Fibroblast of skin of scalp (primary cell): ENCODE measurements at places on chromosomes 1 and 21.
A peak's percentile ranks its signal among the peaks of the same experiment; 100 is the strongest.

GRCh38 chr1:228319352-228320088 is 87.1 kb downstream of the TRIM11 start:
- DNase-seq = no peak

- DNase-seq = peak; percentile 68
These were observed 19.4 kb downstream of the ENO1 start for GRCh38 chr1:8858888-8859706.

DNA sequence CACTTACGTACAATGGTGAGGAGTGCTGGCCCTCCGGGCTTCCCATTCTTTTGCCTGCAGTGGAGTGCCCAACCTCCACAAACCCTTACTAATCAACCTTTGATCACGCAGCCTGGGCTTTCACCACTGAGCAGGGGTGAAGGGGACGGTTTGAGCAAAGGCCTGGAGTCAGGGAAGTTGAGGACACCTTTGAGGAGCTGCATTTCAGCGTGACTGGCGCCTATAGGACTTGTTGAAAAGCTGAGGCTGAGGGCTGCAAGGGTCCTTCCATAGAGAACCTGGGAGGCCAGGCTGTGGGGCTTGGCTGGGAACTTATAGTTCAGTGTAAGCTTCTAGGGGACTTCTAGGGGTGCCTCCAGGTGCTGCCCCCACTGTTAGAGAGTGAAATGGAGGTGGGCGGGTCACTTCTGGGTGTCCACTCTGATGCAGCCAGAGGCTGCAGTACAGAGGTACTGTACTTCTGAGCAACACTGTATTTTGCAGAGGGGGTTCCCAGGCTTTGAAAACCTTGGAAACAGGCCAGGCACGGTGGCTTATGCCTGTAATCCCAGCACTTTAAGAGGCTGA is 9.8 kb downstream of the SYTL1 start:
- no peak for DNase-seq

DNA sequence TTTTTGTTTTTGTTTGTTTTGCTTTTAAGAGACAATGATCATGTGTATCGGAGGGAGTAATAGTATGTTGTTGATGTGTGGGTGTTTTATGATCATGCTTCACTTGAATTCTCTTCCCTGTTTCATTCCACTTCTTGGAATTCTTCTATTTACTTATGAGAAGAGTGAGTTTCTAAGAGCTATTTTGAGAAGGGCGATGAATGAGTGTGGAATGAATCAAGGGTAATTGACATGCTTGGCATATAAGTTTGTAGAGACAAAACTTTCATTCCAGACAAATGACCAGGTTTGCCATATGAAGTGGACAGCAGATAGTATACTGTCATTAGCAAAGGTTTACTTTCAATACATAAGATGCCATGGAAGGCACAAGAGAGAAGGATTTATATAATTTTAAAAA is 42.3 kb upstream of the PDC start:
- DNase-seq = peak; percentile 84
